ENCODE measurements at places on chromosomes 7 and 10.

DNA sequence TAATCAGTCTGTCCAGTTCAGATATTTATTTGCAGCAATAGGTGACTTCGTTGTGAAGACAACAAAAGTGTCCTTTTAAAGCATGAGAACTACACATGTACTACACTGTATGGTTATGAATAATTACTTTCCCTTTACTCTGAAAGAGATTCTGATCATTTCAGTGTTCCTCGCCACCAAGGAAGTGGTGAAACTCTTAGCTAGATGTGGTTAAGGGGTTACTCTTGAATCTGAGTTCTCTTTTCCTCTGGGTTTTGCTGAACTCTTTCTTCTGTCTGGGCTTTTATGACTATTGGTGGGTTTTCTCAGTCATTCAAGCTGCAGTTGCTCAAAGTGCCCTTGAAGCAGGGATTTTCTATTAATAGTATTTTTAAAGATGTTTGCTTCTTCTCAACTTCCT is 127.9 kb upstream of the SEM1 start:
- DNase-seq = no peak

DNA sequence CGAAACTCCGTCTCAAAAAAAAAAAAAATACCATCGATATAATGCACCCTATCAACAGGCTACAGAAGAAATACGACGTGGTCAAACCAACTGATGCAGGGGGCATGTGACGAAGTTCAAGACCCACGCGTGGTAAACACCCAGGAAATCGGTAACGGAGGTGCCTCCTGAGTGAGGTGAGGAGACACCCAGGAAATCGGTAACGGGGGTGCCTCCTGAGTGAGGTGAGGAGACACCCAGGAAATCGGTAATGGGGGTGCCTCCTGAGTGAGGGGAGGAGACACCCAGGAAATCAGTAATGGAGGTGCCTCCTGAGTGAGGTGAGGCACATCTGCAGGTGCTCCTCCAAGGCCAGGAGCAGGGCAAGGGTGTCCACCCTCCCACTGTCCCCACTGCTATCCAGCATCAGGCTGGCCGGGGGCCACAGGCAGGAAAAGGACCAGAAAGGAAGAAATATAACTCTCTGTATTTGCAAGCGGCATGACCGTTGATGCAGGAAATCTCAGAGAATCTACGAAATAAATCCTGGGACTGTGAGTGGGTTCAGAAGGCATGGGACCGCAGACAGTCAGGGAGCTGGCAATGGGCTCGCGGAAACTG is 10.7 kb upstream of the GPR146 start:
- no peak for DNase-seq

DNA sequence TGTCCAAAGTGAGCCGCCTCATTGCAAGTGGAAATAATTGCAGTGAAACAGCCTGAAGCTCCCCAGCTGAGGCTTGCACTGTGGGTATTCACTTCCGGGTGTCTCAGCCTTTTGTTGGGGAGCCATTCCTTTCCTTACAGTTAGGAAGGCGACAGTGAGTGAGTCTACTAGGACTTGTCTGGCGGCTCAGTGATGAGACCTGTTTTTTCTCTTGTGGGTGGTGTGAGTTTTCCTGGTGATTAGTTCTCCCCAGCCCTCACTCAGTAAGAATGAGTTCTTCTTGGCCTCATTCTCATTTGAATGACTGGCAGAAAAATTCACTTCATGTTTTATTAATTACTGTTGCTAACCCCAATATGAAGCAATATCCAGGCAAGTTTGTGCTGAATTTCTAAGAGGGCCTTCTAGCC is 2.6 kb downstream of the PGAM1 start:
- no peak for DNase-seq

- no peak for DNase-seq
Observed at GRCh38 chr7:108012499-108013430, 9.8 kb upstream of the LAMB1 start.

- no peak for DNase-seq
Observed at GRCh38 chr10:86536294-86536861, 14.8 kb upstream of the WAPL start.

- no peak for DNase-seq
Observed at GRCh38 chr10:28047061-28047460, 48.2 kb upstream of the ODAD2 start.

GRCh38 chr7:19410106-19410505 is 264.9 kb upstream of the FERD3L start:
- DNase-seq = no peak

DNA sequence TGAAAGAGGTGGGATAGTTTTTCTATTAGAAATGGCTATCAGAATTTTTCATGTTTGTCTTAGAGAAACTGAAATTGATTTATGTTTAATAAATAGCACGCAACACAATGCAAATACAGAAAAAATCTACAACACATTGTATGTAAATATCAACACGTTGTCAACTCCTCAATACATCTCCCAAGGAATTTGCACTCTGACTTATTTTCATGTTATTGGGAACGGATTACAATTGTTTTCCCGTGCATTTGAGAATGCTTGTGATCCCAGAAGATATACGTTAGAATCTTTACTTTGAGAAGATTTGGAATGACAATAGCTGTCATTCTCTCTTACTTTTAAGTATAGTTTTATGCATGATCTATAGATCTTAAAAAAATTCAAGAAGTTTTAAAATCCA is 313.8 kb upstream of the AKR1E2 start:
- no peak for DNase-seq

DNA sequence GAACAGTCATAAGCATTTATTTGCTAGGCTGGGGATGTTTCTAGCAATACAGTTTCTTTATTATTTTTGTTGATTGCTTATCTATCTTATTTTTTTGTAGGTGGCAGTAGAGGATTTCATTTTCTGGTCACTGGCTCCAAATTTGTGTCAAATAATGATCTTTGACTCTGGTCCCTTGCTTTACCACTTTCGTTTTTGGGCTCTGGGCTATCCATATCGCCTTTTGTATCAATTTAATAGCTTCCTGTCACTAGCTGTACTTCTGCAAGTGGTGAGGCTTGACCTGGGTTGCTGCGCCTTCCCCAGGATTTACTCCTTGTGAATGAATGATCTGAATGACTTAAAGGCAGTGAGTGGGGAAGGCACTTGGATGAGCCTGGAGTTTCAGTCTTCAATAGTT is 48.4 kb downstream of the MDFIC start:
- DNase-seq = no peak

- no peak for DNase-seq
Observed at GRCh38 chr10:7311218-7311849, 99.5 kb downstream of the SFMBT2 start.

DNA sequence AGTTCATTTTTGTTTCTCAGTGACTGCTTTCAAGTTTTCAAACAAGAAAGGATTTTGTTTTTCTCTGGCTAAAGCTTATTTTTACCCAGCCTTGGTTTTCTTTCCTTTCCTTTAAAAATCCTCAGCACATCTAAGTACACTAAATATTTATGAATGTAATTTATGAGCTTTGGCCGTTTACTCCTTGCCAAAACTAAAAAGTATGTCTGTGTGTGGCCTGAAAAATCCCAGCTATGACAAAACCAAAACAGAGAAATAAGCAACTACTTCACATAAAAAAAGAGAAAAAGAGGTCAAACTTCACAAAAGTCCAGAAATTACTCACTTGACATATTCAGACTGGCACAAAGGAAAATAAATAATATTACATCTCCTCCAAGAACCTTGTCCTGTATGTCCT is 365.1 kb upstream of the NFE2L3 start:
- no peak for DNase-seq

DNA sequence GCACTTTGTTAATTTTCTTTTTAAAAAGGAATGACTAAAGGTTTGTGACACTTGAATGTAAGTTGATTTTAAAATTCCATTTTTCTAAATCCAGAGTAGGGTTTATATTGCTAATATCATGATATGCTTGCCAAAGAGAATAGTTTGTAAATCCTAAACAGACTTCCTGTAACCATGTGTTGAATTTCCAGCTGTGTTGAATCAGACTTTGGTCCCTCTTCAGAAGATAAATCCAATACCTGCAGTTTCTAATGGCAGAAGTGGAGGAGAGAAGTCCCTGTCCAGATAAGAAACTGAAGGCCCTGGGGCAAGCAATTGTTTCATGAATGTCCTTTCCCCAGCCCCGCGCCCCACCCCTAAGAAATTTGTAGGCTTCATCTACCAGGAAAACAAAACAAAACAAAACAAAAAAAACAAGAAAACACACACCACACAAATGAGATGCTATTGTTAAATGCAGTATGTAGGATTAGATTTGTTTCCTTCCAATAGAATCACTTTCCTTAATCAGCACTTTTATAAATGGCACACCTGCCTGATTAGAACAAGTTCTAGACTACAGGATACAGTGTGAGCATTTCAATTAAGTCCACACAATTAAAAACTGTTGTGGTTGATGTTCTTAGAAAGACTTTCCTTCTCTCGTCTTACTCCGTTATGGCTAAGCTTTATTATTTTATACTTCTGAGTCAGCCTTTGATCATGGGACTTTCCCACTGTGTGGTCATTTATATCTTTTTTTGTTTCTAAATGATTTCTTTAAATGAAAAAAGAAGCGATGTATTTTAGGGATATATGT is 122.8 kb downstream of the KAT6B start:
- no peak for DNase-seq

- no peak for DNase-seq
Observed at GRCh38 chr10:56469482-56469881, 108.4 kb upstream of the ZWINT start.

Data from right hindlimb (tissue), 1 donor.